H1 (cell line): ENCODE measurements at places on chromosomes 12 and 14.

GRCh38 chr12:20800160-20800559 lies 10.3 kb upstream of the SLCO1B3 start:
- H3K36me3 ChIP-seq, result no peaks in the 10 kb centered on the region
- H3K4me1 ChIP-seq, result no peaks in the 10 kb centered on the region
- H3K27ac ChIP-seq, result no peak overlapping the region
- no peak for DNase-seq
- H3K4me3 ChIP-seq, result no peak overlapping the region

- no peak for DNase-seq
- no peak overlapping the region for H3K27ac ChIP-seq
- H3K4me3 ChIP-seq, result no peak overlapping the region
- no peaks in the 10 kb centered on the region for H3K27me3 ChIP-seq
- no peaks in the 10 kb centered on the region for H3K36me3 ChIP-seq
These were observed 17.0 kb downstream of the SLC4A8 start for GRCh38 chr12:51441583-51441982.

GRCh38 chr12:21656905-21657325 lies 727 bp downstream of the LDHB start:
- H3K4me3 ChIP-seq, result peak overlapping the region; percentile 98
- H3K27ac ChIP-seq, result peak overlapping the region; percentile 99
- no peak for DNase-seq
- H3K36me3 ChIP-seq, result peaks cover 29% of the 10 kb centered on the region
- peaks cover 10% of the 10 kb centered on the region; the same call in 1 of the 2 replicates for H3K4me1 ChIP-seq
- H3K27me3 ChIP-seq, result no peaks in the 10 kb centered on the region

- H3K27me3 ChIP-seq, result no peaks in the 10 kb centered on the region
- no peaks in the 10 kb centered on the region for H3K36me3 ChIP-seq
- no peaks in the 10 kb centered on the region for H3K4me1 ChIP-seq
- no peak overlapping the region for H3K4me3 ChIP-seq
- DNase-seq, result no peak
These were observed 12.5 kb downstream of the P2RX7 start for GRCh38 chr12:121145221-121145620.

- no peak for DNase-seq
- H3K27me3 ChIP-seq, result no peaks in the 10 kb centered on the region
- peak overlapping the region; percentile 81 for H3K4me3 ChIP-seq
- no peaks in the 10 kb centered on the region for H3K36me3 ChIP-seq
These were observed 938 bp downstream of the RALGAPA1 start for GRCh38 chr14:35808076-35808637.

- no peaks in the 10 kb centered on the region for H3K36me3 ChIP-seq
- no peak overlapping the region for H3K4me3 ChIP-seq
- H3K27me3 ChIP-seq, result no peaks in the 10 kb centered on the region
These were observed 112.6 kb downstream of the STXBP6 start for GRCh38 chr14:24937300-24937699.
